ENCODE measurements at places on chromosomes 5 and 9.

- no peak for DNase-seq
Measured at GRCh38 chr9:20289423-20290010, 332.8 kb downstream of the MLLT3 start.

- no peak for DNase-seq
Measured at GRCh38 chr9:97519441-97519970, 18.0 kb downstream of the TMOD1 start.

DNA sequence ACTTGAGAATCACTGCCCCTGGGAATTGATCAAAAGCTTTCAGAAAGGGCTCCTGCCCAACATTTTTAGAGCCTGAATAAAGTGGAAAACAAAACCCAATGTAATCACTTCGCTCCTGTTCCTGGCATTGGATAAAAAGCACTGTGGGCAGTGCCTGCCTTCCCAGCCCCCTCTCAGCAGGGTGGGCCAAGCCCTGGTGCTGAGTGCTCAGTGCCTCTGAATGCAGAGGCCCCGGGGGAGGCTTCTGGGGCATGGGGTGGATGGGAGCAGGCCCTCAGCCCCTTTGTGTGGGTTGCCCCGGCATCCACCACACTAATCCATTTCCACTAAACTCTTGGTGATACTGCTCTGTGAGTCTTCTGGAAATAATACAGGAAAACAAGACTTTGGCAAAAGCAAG, 55.6 kb downstream of the CFAP90 start:
- DNase-seq: no peak

- DNase-seq: no peak
Measured at GRCh38 chr5:121489972-121490371, 361.7 kb upstream of the FTMT start.

GRCh38 chr5:158855510-158855909, 244.2 kb downstream of the EBF1 start:
- DNase-seq: no peak

GRCh38 chr5:113250341-113250953, 184.3 kb downstream of the TSSK1B start:
- no peak for DNase-seq

GRCh38 chr5:110346893-110347358, 379.5 kb downstream of the TMEM232 start:
- DNase-seq: no peak

- DNase-seq: no peak
Measured at GRCh38 chr5:637581-638450, 25.7 kb downstream of the CEP72 start.

DNA sequence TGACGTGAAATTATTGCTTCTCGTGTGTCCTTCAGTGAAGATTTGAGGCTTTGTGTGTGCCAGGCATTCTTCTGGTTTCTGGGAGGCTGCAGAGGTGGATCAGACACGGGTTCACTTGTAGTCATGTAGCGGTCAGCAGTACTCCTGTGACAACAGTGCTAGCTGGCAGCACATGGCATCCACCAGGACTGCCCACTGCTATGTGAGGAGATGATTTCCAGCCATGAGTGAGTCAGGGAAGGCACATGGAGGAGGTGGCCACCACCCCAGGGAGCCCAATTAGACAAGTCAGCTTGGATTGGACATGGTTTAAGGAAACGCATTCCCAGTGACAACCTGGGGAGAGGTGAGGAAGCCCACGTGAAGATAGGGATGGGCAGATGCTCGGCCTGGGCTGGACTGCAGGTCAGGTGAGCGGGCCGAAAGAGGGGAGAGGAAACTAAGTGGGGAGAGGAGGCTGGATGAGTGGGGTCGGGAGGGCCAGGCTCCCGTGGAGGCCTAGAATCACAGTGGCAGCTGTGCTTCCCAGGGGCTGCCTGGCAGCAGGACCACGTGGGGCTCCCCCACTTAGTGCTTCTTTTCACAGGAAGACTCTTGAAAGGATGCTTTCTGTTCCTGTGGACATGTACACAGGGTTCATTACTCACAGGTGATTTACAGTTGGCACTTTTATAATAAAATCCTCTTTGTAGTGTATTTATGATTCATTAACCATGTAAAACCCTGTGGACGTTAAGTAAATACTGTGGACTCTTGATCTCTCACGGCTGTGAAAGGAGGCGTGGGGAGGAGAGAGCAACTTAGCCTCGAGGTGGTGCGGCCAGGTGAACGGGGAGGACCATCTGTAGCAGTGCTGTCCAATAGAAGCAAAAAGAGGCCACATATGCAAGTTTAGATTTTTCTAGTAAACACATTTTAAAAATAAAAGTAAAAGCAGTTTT, 80.0 kb upstream of the OTULINL start:
- DNase-seq: no peak

DNA sequence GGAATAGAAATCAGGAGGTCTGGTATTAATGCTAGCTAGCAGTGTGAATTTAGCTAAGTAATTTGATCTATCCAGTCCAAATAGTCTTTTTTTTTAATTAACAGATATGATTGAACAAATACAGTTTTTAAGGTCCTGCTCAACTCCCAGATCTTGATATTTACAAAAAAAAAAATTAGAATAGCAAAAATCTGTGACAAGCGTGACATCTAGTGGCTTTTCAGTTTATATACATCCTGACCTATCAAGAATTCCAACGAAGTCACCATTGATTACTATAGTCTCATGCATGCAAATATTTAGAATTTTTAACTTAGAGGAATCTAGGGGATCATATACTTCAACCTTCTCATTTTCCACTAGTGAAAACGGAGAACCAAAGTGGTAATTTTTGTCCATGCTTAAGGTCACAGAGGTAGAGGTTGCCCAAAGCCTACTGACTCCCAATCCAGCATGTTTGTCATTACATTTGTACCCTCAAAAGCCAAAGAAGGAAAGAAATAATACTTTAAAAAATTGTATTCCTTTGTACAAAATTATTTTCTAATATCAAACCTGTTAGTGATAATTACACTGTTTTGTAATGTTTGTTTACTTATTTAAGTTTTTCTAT, 17.6 kb upstream of the TARS1 start:
- DNase-seq: no peak

DNA sequence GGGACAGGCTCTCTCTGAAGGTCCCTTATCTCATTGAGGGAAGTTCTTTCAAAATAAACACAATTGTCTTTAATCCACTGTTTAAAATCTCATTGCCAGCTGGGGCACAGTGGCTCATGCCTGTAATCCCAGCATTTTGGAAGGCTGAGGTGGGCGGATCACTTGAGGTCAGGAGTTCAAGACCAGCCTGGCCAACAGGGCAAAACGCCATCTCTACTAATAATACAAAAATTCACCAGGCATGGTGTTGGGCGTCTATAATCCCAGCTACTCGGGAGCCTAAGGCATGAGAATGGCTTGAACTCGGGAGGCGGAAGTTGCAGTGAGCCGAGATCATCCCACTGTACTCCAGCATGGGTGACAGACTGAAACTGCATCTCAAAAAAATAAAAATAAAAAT, 8.3 kb upstream of the NDFIP1 start:
- no peak for DNase-seq

DNA sequence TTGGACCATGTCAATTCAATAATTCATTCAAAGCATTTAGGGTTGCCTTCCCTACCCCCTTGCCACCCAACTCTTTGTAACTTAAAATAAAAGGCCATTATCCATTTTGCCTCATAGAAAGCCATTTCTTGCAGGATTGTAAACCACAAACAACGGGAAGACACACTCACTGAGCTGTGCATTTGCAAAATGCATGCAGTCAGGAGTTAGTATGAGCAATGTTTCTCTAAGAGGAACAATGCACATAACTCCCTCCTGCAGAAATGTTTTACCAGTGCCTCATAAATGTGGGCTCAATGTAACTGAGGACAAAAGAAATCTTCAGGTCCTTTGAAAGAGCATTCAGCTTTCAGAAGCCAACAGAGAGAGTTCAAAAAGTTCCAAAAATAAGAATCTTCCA, 98.5 kb upstream of the ABCA1 start:
- no peak for DNase-seq

- DNase-seq: no peak
Measured at GRCh38 chr9:118693645-118694044, 675.6 kb downstream of the BRINP1 start.

- no peak for DNase-seq
Measured at GRCh38 chr9:135949501-135950134, 11.6 kb downstream of the UBAC1 start.

DNA sequence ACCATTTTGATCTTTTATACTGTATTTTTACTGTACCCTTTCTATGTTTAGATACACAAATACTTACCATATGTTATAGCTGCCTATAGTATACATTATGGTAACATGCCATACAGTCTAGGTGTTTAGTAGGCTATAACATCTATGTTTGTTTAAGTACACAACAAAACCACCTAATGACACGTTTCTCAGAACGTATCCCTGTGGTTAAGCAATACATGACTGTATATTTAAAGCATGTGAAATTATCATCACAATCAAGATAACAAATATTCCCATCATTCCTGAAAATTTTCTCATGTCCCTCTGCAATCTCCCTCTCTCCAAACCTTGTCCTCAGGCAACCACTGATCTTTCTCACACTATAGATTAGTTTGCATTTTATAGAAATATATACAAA, 66.4 kb upstream of the SUSD1 start:
- no peak for DNase-seq

DNA sequence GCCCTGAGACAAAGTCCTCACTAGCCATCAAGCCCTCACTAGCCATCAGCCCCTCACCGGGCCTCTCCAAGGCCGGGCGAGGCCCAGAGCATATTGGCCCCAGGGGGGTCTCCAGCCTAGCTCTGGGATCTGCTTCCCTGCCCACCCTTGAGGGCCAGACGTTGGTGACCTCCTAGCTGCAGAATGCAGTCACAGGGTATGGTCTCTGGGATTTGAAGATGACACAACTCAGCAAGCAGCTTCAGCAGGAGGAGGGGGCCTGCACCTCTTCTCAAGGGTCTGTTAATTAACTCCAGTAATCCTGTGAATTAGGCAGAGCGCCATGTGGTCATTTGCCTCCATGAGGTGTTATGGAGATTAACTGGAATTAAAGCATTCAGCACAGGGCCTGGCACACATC, 116.9 kb upstream of the SPOCK1 start:
- no peak for DNase-seq

- no peak for DNase-seq
Measured at GRCh38 chr5:79841172-79841571, 149.9 kb downstream of the MTX3 start.

- no peak for DNase-seq
Measured at GRCh38 chr9:14245901-14246525, 67.9 kb downstream of the NFIB start.

- DNase-seq: no peak
Measured at GRCh38 chr5:132748522-132749000, 1.3 kb downstream of the CCNI2 start.

DNA sequence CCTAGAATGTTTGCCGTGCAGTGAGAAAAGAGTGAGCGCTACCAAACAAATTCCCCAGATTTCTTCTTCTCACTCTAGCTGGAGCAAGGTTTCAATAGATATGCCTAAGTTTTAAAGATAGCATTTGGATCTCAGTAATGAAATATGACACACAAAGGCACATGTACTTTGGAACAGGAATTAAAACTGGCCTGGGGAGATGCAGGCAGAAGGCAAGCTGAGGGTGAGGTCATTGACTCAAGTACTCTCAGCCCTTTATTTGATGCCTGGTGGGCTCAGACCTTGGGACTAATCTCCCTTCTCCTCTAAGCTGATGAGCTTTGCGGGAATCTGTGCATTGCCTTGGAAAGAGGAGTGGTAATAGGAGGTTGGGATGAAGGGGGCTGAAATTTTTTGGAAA, 323.3 kb upstream of the SLC30A5 start:
- no peak for DNase-seq

DNA sequence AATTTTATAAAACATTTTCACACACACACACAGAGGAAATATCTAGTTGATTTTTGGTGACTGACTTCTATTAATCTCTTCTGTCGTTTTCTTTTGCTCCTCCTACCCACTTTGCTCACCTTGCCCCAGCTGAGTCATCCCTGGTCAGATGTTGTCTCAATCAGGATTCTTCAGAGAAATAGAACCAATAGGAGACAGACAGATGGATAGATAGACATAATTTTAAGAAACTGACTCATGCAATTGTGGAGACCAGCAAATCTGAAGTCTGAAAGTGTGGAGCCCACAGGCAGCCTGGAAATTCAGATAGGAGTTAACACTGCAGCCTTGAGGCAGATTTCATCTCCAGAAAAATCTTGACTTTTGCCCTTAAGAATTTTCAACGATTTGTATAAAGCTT, 37.0 kb upstream of the PIK3R1 start:
- no peak for DNase-seq

- no peak for DNase-seq
Measured at GRCh38 chr9:70044490-70045307, 1.1 kb downstream of the MAMDC2 start.

- DNase-seq: no peak
Measured at GRCh38 chr5:68861099-68861498, 232.7 kb upstream of the SLC30A5 start.

DNA sequence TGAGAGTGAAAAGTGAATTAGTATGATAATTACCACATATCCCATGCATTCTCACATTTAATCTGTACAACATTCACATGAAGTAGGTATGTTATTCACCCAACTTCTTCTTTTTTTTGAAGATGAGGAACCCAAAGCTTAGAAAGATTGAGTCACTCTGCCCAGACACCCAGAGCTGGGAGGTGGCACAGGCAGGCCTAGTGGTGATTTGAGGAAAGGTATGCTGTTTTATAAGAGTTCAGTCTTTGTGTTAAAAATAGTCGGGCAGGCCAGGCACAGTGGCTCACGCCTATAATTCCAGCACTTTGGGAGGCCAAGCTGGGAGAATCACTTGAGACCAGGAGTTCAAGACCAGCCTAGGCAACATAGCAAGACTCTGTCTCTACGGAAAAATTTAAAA, 285.3 kb downstream of the NR3C1 start:
- no peak for DNase-seq

DNA sequence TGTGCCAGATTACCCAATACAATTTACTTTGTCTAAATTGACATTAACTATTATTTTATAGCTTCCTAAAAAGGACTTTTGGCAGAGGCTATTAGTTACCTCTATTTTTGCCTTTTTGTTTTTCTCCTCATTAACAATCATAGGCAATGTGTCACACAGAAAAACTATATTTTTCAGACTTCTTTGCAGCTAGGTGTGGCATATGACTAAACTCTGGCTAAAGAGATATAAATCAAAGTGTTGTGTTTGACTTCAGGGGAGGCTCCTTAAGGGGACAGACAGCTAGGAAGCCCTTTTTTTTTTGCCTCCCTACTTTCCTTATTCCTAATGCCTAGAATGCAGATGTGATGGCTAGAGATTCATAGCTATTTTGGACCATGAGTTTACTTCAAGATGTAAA, 19.7 kb upstream of the GCNT4 start:
- no peak for DNase-seq

GRCh38 chr9:23621924-23622323, 204.1 kb downstream of the ELAVL2 start:
- no peak for DNase-seq

- DNase-seq: no peak
Measured at GRCh38 chr5:166427211-166427610, 1864.2 kb upstream of the WWC1 start.

- DNase-seq: no peak
Measured at GRCh38 chr9:33443047-33443446, 4.3 kb downstream of the AQP3 start.

- no peak for DNase-seq
Measured at GRCh38 chr9:26779062-26779461, 113.5 kb downstream of the CAAP1 start.

GRCh38 chr9:99294850-99295461, 72.9 kb downstream of the SEC61B start:
- no peak for DNase-seq

GRCh38 chr9:4739587-4740387, 1.2 kb downstream of the AK3 start:
- DNase-seq: no peak

All from stimulated activated CD4-positive, alpha-beta T cell treated with anti-CD3 and anti-CD28 coated beads, TNF-alpha, amount 100 ng/mL, for 24 hours (primary cell).